Activated CD4-positive, alpha-beta T cell treated with anti-CD3 and anti-CD28 coated beads for 4 hours (primary cell): ENCODE measurements at places on chromosomes 11 and 22.
A peak's percentile ranks its signal among the peaks of the same experiment; 100 is the strongest.

DNA sequence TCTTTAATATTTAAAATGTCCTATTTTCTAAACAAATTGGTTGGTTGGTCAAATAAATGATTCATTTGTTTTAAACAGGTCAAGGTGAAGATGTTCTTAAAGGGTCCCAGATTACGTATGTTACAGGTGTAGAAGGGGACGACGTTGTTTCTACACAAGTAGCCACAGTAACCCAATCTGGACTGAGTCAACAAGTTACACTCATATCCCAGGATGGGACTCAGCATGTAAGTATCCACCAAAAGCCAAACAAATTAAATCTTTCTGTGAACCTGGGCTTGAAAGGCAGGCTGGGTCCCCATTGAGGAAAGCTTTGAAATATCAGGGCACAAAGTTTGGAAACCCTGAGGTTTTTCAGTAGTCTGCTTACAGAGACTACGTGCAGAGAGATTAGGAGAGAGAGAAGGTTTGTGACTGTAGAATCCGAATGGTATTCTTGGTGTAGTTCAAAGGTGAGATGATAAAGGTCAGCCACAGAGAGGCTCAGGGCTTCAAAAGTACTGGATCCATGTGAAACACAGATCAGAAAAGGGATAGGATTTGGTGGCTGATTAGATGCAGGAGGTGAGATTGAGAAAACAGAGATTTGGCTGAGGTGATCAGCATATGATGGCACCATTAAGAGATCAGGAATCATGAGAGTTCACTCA is 51.7 kb downstream of the ZNF143 start:
- no peak for DNase-seq

GRCh38 chr22:21936151-21936775 is 16.4 kb downstream of the PPM1F start:
- no peak for DNase-seq

GRCh38 chr11:102316346-102316904 is 859 bp upstream of the BIRC3 start:
- no peak for DNase-seq

DNA sequence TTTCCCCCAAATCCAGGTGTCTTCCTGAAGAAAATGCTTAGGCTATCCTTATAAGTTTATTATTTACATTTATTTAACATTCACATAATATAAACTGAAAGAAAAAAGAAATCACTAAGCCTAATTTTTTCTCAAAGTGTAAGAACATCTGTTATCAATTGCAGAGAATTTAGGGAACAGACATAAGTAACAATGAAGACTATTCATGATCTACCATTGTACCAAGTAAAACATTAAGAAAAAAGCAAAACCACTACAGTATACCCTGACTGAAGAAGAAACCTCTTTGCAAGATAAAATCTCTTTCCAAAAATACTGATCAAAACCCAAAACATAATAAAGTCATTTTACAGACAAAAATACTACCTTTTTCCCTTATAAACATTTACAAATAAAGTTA is 60.5 kb downstream of the NUP98 start:
- DNase-seq = no peak

- no peak for DNase-seq
Observed at GRCh38 chr11:131867457-131868257, 497.2 kb downstream of the NTM start.

GRCh38 chr22:49736538-49736937 is 91.1 kb downstream of the BRD1 start:
- no peak for DNase-seq

GRCh38 chr11:92838759-92839310 is 130.6 kb upstream of the MTNR1B start:
- no peak for DNase-seq

DNA sequence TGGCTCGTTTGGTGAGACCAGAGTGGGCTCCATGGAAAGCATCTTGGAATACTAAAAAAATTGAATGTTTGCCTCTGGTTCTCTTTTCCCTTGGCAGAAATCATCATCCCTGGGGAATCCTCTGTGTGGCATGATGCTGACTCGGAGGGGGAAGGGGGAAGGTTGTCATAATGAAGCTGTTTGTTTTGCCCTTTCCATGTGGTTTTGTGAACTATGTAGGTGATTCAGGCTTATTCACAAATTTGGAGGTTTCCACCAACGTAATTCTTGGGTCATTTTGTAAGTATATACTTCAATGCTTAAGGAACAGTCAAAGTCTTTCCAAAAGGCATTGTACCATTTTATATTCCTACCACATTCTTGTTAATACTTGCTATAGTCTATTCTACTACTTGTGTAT is 754.0 kb upstream of the FAT3 start:
- no peak for DNase-seq

DNA sequence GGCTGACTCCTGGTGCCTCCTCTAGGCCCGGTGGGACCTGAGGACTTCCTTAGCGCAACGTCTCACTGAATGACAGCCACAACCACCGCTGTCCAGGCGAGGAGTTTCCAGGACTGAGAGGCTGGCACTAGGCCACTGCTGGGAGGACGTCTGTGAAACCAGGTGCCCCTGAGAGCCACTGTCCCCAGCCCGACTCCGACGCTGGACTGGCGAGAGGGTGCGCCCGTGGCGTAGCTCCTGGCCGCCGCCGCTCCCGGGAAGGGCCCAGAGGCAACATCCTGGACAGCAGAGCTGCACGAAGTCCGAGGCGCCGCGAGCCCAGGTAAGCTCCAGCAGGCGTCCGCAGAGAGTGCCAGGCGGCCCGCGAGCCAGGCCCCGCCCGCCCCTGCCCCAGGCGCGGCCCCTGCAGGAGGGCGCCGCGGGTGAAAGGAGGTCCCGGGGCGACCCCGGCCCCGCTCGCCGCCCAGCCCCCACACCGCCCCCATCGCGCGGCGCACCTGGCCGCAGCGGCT is 525 bp downstream of the DGCR2 start:
- peak; percentile 41 for DNase-seq

DNA sequence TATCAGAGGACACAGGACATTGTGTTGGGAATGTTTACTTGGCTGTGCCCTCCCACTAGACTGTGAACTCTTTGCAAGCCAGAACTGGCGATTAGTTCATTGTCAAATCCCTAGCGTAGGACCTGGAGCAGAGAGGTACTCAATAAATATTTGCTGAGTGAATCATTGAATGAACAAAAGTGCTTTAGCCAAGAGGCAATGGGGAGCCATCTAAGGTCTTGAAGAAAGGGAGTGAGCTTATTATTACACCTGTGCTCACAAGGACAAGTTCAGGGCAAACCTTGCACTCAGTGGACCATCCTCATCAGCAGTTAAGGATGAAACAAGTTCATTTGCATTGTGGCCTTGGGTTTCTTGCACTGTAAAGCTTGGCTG is 1.1 kb upstream of the RASSF10 start:
- DNase-seq = no peak

DNA sequence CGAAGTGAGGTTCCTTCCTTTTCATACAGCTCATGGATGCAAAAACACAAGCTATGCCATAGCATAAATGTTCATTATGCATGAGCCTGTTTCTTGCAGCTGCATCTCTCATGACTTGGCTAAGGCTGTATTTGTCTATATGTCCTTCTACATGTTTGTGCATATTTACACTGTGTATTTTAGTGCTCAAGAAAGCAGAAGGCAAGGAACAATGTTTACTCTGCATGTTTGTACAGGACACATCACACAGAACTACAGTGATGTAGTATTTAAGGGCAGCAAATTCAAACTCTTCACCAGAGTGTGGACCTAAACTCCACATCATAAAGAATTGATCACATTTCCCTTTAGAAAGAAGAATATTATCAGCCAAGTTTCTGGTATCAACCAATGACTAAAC is 170.3 kb downstream of the CADM1 start:
- DNase-seq = no peak

- no peak for DNase-seq
Observed at GRCh38 chr22:50698546-50698945, 25.9 kb downstream of the SHANK3 start.
